ENCODE measurements at places on chromosomes 16 and 17. TPM values are rescaled to one million over a fixed set of nuclear protein-coding genes. Genes with fewer than 3 reads are reported as not detected.

SOCS7 gene
- total RNA-seq, result 16.8 TPM

C16orf46 gene
- 1.8 TPM for total RNA-seq

GLG1 gene
- total RNA-seq, result 182 TPM

WSB1 gene
- total RNA-seq, result 217 TPM

SMPD3 gene
- total RNA-seq, result 0.34 TPM

GRCh38 chr16:51433599-51433998, 282.5 kb upstream of the SALL1 start:
- no peak for DNase-seq

GRCh38 chr17:43758497-43759174, at the start of gene SOST:
TSS of gene SOST (minus strand) at chr17:43758791. CDS start at chr17:43758741, 50 bp downstream.
- DNase-seq, result no peak

GRCh38 chr16:20611975-20612481, 35.9 kb upstream of the ACSM2B start:
- DNase-seq, result no peak

GRCh38 chr16:85374571-85374872, 238.6 kb upstream of the GSE1 start:
- DNase-seq, result no peak

- DNase-seq, result no peak
Observed at GRCh38 chr17:21352221-21352980, 23.8 kb upstream of the KCNJ12 start.

DNA sequence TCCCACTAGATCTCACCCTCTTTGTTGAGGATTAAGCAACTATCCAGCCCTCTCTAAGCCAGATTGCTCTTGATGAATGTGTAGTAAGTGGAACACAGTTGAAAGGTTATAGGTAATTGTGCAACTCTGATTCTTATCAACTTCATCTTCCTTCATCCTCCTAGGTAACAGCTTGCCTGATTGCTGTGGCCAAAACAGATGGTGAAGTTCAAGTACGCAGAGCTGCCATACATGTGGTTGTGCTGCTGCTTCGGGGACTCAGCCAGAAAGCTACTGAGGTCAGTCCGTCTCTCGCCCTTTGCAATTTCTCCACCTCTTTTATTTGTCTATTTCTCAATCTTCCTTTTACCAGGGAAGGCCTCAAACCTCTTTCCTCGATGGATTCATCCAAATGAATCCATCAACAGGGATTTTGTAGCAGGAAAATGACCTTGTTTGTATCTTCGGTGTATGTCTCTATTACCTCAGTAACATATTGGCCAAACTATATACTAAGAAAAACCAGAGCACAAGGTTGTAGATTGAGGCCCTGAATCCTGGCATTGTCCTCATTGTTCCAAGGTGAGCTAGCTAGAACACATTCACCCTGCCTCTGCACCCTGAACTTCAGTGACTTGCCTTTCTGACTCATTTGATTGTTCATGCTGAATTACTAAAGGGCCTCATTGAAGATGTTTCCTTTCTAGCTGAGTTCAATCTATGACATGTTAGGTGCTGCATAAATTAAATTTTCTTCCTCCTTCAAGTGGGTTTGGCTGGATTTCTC, 65.1 kb upstream of the HAS3 start:
- DNase-seq, result peak; percentile 65

DNA sequence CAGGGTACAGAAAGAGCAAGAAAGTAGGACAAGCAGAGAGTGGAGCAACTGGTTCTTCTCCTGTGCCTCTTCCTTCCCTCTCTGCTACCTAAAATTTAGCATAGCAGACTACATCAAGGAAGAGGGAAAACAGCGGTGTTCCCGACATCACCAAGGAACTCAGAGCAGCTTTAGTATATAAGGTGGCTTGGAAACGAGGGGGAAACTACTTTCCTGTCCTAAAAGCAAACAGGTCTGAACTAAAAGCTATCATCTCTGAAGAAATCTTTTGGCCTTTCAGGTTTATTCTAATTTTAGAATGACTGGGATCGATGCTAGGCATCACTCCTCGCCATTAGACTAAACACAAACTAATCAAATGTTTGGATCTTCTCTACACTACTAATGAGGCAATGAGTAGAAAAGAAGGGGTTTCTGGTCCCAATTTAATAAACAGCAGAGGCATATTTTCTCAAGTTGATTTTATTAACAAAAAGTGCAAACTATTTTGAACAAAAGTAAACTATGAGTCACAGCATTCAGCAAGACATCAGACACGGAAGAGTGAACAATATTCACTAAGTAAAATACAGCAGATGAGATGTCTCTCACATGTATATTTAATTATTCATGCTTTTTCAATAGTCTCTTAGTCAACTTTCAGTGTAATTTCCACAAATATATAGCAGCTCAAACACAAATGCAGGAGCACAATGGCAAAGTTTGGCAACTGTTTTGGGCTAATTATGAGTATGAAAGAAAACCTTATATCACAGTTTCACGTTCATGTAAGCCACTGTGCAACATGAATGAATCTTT, 108.7 kb downstream of the TRIM37 start:
- DNase-seq, result peak; percentile 39

- no peak for DNase-seq
Observed at GRCh38 chr17:2792366-2793169, 3.7 kb upstream of the RAP1GAP2 start.

DNA sequence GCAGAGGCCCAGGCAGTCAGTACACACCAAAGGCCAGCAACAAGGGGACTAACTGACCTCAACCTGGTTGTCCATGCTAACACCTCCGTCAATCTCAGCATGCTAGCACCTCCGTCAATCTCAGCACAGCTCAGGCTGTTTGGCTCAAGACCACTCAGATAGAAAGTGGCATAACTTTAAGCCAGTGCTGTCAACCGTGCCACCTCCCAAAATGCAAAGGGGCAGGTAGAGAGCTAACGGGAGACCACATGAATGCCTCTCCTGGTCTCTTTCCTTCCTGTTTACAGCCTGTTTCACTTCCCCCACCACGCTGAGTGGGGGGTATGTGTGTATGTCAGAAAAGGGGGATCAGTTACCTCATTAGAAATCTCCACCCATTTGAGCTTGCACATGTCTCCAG, 3.3 kb downstream of the UBTF start:
- DNase-seq, result no peak

GRCh38 chr17:78709751-78710181, 72.3 kb downstream of the CYTH1 start:
- no peak for DNase-seq

DNA sequence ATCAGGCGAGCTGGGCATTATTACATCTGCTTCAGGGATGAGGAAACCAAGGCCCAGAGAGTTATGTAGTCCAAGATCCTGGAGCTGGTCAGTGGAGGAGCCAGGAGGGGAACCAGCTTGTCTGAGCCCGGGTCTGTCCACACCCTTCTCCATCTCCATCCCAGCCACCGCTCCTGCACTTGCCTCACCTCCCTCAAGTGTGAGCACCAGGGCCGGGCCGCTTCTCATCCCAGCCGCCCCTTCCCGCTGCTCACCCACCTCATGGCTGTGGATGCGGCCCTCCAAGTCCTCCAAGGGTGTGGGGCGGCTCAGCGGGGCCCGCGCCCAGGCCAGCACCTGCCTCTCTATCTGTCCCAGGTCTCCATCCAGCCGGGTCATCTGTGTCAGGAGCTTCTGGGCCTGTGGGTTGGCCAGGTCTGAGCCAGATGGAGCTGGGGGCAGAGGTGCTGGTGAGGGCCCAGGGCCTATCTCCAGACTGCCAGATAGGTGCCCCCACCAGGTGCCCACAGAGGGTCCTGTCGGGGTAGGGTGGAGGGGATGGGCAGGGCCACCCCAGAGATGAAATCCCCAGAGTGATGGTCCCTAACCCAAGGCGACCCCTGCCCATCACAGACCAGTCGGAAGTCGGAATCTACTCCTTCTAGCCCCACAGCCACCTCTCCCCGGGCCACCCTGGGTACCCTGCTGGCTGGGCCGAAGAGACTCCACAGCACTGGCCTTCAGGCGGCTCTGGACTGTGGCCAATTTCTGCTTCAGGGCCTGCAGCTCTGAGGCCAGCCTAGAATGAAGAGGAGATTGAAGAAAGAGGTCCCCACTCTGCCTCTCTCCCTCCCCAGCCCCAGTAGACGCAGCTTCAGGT, 9.4 kb downstream of the EVPL start:
- no peak for DNase-seq

GRCh38 chr17:72354071-72354470, 233.3 kb downstream of the SOX9 start:
- DNase-seq, result no peak

- peak; percentile 47 for DNase-seq
Observed at GRCh38 chr16:4371357-4372000, at the start of gene VASN. TSS of gene VASN (plus strand) at chr16:4371848. CDS start at chr16:4380878, 9,030 bp downstream.

DNA sequence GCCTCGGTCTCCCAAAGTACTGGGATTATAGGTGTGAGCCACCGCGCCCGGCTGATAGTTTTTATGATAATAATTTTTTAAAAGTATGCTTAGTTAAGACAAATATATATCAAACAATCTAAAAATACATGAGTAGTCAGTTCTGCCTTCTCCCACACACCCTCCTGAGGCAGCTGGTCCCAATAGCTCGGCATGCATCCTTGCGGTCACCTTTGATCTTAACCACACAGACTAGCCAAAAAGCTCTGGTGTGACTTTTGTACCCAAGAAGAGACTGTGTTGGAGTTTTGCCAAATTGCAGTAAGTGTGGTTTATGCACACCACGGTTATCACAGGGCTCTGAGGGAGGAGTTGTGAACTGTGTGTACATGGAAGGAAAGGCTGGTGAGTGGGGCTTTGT, 25.6 kb downstream of the ATP6V0A1 start:
- no peak for DNase-seq

GRCh38 chr16:89572073-89572484, 3.5 kb upstream of the CPNE7 start:
- DNase-seq, result no peak
